CD4-positive, alpha-beta memory T cell (primary cell): ENCODE measurements at places on chromosomes 11 and 22.

GRCh38 chr11:20933086-20933485 is 263.7 kb downstream of the NELL1 start:
- DNase-seq: no peak

GRCh38 chr11:73753938-73754337 is 6.9 kb downstream of the RAB6A start:
- no peak for DNase-seq

DNA sequence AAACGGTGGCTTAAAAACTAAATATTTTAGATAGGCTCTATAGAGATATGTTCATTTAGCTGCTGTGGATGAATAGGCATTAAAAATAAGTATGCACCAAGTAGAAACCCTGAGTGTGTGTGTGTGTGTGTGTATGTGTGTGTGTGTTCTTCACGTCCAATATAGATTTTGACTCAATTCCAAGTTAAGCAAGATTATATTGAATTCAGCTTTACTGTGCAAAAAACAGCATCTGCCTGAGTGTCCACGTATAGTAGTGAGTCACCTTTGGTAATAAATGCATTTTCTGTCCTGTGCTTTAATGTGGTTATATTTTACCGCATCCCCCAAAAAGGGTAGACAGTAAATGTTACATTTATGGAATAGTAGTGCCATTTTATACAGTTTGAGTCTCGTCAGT is 71.2 kb downstream of the PDHX start:
- no peak for DNase-seq

GRCh38 chr11:95324826-95325225 is 93.8 kb upstream of the SESN3 start:
- DNase-seq: no peak

GRCh38 chr11:70872955-70873735 is 379.2 kb downstream of the SHANK2 start:
- DNase-seq: no peak

DNA sequence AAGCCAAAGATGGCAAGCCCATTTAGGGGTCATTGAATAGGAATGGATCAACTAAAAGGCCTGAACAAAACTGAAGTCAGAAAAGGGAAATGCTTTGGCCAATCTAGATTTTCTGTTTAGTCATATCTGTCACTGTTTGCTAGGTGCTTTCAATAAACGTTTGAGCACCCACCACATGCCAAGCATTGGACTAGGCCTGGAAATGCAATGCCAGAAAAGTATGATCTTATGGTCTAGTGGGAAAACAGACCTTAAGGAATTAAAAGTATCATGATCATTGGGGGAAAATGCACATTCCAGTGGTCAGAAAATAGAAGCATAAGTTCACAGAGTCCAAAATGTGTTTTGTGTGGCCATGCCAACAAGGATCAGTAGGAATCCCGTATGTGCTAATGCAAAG is 76.8 kb upstream of the BIRC3 start:
- DNase-seq: no peak

DNA sequence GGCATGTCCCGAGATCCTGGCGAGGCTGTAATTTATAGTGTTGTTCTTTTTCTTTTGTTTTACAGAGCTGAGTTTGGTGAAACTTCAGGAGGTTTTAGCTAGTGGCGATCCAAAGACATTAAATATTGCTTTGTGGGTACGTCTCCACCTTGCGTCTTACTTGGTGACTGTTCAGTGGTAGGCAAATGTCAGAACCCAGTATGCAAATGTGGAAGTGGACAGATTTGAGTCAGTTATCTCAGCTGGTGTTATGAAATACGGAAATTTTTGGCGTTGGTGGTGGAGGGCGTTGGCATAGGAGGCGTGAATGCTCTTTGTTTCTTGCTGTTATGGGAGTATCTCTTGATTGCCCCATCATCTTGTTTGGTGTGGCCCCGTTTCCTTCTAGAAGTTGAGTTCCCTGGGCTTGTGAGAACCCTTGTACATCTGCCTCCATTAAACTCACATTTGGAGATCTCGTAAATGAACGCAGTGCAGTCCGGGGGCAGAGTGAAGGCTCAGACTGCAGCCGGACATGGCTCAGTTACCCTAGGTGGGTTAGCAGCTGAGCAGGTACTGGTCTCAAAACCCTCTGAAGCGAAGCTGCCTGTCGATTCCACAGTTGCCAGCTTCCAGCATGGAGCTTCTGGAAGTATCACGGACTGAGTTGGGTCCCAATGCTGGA is 39.9 kb downstream of the PTPRJ start:
- peak; percentile 58 for DNase-seq

GRCh38 chr11:35116762-35117640 is 22.0 kb upstream of the CD44 start:
- no peak for DNase-seq

DNA sequence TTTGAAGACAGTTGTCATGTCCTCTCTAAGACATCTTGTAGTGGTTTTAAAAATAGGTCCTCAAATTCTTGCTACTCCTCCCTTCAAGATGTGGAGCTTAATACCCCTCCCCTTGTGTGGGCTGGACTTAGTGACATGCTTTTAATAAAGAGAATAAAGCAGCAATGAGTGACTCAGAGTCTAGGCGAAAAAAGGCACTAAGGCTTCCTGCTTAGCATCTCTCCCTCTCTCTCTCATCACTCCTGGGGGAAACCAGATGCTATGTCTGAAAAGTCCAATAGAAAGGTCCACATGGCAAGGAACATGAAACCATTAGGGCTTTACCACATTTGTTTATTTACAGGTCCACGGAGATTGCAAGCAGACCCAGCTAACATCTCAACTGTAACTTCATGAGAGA is 11.7 kb downstream of the SERGEF start:
- DNase-seq: no peak

GRCh38 chr22:49087198-49087597 is 740.5 kb downstream of the BRD1 start:
- DNase-seq: no peak

- no peak for DNase-seq
These were observed 84.5 kb upstream of the PLET1 start for GRCh38 chr11:112345166-112345565.

- DNase-seq: no peak
These were observed 1.3 kb downstream of the PARVG start for GRCh38 chr22:44181912-44182587.

- no peak for DNase-seq
These were observed 14.7 kb upstream of the SORL1-AS1 start for GRCh38 chr11:121467471-121467870.

DNA sequence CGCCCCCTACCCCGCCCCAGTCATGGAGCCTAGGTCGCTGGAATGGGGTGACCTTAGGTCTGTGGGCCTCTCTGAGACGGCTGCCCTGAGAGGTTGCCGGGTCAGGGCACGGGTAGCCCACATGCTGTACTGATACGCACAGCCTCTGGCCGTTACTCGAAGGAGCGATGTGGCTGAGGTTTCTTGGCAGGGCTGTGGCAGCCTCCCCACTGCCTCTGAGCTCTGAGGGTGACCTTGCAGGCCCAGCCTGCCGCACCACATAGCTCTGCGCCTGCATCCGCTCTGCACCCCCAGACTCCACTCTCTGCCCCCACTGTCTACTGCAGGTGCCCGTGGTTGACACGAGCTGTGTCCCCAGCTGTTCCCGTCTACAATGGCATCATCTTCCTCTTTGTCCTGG is 7.3 kb downstream of the ZDHHC8 start:
- DNase-seq: no peak

DNA sequence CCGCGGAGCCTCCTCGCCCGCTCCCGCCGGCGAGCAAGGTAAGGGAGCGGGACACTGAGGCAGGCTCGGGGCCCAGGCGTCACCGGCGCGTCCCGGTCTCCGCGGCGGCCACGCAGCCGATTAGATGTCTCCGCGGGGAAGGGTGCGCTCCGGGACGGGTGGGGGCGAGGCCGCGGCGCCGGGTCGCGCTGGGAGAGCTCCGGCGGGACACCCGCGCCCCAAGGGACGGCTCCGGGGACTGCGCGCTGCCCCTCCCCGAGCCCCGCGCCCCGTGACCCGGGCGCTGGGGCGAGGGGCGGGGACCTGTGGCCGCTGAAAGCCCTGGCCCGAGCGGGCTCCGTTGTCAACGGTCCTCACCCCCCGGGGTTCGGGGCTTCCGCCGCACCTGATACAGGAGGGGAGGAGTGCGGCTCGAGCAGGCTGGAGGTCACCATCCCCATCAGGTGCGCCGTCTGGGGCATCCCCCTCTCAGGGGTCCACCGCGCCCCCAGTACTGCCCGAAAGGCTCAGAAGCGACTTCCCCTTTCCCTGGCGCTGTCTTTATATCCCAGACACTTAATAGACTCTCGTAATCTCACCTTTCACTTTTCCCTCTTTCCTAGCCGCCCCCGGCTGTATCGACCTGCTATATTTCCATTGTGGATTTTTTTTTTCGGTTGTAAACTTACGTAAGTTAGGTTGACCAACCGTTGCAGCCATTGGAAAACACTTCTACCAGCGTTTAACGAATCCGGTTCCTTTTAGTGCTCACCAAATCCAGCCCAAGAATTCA is 573 bp downstream of the PPFIA1 start:
- peak; percentile 62 for DNase-seq

- DNase-seq: no peak
These were observed 614 bp upstream of the ASCL2 start for GRCh38 chr11:2271077-2271326.

DNA sequence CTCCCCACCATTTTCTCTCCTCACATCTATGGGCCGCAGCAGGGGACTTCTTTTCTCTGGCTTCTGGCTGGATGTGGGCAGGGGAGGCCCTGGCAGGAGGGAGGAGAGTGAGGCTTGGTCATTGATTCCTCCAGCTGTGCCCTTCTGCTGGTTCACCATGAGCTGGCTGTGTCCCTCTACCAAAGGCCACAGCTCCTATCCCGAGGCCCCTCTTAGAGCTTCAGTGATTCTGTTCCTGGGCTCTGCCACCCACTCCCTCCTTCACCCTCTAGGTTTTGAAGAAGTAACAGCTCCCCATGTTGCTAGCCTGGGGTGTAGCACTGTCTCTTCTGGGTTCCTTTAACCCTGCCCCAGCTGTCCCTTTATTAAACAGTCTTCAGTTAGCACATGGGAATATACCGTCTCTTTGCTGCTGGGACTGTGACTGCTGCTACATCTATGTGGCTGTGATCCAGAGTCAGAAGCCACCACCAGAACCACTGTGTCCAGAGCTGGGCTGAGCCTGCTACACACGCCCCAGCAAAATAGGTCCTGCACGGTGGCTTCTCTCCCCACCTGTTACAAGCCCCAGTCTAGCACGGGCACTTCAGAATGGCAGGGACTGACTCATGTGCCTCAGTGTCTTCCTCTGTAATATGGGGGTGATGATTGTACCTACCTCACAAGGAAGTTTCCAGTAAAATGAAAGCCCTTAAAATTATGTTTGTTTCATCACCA is 578 bp upstream of the PARVG start:
- no peak for DNase-seq

DNA sequence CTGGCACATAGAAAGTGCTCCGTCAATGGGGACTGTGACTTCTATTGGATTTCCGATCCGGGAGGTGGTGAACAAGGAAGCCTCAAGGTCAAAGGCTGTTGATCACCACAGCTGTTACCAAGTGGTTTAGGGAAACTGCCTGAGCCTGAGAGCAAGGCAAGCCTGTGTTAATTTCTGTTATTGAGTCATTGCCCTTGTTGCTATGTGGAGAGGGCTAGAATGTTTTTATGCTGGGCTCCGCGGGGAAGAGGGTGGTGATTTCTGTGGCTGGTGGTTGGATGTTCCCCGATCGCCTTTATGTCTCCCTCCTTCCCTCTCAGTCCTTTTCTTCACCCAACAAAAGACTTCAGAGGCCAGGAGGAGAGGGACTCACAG is 108.5 kb upstream of the ALX4 start:
- DNase-seq: no peak

- DNase-seq: no peak
These were observed 127.9 kb upstream of the CSNK2A3 start for GRCh38 chr11:11480971-11481370.

DNA sequence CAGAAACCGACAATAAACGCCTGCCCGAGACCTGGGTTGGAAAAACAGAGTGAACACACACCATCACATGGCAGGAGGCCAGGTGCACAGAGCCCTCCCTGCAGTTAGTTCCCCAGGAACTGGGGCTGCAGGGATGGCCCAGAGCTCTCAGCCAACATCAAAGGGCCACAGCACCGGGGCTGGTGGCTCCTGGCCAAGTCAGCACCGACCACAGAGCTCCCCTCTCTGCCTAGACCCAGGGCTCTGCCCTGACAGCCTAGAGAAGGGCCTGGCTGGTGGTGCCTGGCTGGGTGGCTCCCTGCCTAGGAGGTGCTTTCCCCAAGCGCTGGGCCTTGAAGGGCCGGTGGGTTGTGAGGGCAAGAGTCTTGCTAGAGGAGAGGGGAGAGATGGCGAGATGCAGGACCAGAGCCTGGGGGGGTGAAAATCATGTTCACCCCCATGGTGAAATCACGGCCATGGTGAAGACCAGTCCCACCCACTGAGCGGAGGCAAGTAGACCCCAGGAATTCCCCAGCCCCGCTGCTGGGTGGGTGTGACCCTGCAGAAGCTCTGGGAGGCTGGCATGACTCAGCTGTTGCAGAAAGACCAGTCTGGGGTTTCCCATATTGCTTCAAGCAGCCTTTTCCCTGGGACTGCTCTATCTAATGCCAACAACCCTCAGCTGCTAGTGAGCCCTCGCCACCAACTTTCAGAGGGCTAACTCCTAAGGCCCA is 7.2 kb upstream of the BID start:
- peak; percentile 36 for DNase-seq

GRCh38 chr11:1830322-1831223 is 4.2 kb upstream of the SYT8 start:
- no peak for DNase-seq

- no peak for DNase-seq
These were observed 25.2 kb downstream of the PDE3B start for GRCh38 chr11:14668731-14669301.

DNA sequence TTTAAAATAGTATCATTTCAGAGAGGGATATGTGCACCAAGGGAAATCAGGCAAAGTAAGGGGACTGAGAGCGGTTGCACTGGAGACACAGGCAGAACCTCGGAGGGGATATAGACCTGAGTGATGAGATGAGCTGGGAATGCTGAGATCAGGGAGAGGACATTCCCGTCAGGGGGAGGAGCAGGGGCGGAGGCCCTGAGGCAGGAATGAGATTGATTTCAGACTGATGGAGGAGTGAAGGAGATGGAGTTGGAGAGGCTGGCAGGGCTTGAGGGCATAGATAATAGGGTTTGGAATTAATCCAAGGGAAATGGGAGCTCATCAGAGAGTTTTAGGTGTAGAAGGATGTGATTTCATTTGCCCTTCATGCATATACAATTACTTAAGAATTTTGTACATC is 13.2 kb downstream of the CD6 start:
- no peak for DNase-seq

GRCh38 chr22:50705219-50705691 is 32.6 kb downstream of the SHANK3 start:
- DNase-seq: no peak

DNA sequence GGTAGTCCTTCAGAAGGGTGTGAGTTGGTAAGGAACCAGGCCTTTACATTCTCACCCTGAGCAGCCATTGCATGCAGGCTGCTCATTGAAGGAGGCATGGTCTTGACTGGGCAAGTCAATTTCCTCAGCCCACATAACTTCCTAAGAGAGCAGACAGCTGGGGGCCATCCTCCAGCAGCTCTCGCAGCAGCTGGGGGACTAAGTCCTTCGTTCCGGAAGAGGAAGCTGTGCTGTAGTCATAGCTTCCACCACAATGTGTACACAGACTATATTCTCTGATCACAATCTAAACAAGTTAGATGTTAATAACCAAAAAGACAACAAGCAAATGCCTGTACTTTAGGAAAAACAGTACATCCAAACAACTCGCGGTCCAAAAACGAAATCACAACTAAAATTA is 30.1 kb upstream of the MPPED1 start:
- peak; percentile 12 for DNase-seq

GRCh38 chr11:12160680-12161079 is 50.3 kb downstream of the MICAL2 start:
- no peak for DNase-seq
